ENCODE measurements at places on chromosomes 2 and 18.

GRCh38 chr2:141570474-141571131, 560.2 kb downstream of the LRP1B start:
- DNase-seq: no peak

DNA sequence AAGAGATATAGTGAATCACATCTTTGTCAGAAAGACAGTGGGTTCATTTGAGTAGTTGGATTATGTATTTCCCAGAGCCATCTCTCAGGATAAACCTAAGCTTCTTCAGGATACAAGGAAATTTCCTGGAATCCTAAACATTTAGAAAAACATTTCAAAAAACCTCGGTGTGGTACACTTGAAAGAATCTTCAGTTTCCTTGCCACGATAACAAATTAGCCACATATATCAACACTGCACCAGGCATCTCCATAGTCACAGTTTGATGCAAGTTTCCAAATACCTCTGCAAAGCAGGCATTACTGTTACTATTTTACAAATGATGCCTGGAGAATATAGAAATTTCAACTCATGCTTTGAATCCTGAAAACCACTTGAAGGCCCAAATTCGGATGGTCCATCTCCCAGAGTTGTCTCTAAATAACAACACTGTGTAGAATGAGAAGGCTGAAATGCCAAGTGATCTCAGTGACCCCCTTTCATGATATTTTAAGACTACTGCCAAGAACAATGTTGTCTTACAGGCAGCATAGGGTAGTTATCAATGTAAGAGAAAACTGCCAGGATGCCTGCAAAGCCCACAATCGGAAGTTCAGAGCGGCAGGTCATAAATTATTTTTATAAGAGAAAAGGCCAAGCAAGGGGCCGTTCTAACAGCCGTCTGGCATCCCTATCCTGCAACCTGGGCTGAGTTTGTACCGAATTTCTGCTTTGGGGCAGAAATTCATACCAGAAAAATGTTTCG, 307.9 kb downstream of the TXNL1 start:
- no peak for DNase-seq

DNA sequence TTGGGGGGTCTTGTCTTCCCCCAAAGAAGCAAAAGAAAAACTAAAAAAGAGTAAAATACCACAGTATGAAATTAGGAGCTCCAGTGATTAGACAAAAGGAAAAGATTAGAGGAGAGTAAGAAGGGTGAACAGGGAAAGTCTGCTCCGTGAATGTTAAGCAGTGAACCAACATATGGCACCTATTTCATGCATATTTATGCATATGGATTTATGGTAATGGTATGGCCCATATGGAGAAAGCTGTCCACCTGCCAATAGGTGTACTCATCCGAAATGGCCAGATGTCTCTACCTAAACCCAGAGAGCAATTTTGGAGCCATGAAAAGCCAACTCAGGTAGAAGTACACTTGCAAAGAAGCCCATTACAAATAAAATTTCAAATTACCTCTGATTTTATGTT, 404.0 kb upstream of the RAB6C start:
- DNase-seq: no peak

GRCh38 chr2:117960231-117960630, 53.6 kb downstream of the CCDC93 start:
- no peak for DNase-seq

- DNase-seq: no peak
Measured at GRCh38 chr2:235523021-235523420, 29.2 kb downstream of the AGAP1 start.

- DNase-seq: no peak
Measured at GRCh38 chr2:5689750-5690149, 2.4 kb upstream of the SOX11 start.

Data from RWPE1 (cell line).